ENCODE measurements at places on chromosomes 2 and 18.
A peak's percentile ranks its signal among the peaks of the same experiment; 100 is the strongest.

- no peak for DNase-seq
Observed at GRCh38 chr2:158719403-158719802, 75.7 kb upstream of the DAPL1 start.

DNA sequence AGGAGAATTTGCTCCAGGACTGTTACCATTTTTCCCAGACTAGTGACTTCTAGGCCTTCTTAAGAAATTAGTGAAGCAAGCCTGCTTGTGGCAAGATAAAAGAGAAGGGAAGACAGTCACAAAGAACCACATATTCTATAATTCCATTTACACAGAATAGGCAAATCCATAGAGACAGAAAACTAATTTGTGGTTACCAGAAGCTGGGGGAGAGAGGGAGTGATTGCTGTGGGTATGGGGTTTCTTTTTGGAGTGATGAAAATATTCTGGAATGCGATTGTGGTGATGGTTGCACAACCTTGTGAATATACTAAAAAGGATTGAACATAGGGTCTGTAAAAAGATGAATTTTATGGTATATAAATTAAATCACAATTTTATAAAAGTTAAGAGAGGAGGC, 37.5 kb upstream of the SIX2 start:
- no peak for DNase-seq

DNA sequence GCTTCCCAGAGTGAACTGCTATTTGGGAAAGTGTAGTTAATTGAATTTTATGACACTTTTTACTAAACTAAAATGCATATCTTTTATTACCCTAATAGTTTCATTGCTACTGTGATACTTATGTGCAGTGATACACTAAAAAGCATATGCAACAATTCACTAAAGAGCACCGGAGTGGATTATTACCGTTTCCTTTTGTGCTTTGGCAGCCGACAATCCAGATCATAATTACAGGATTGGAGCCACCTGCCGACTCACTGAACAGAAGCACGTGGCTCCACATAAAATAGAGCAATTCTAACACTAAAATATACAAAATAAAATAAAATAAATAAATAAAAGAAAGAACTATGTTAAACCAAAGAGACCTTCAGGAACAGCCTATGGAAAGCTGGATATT, 583.4 kb downstream of the NRXN1 start:
- no peak for DNase-seq

GRCh38 chr2:96970248-96970875, 16.0 kb downstream of the FAM178B start:
- no peak for DNase-seq

- DNase-seq: no peak
Observed at GRCh38 chr2:232802091-232802490, 25.7 kb upstream of the KCNJ13 start.

DNA sequence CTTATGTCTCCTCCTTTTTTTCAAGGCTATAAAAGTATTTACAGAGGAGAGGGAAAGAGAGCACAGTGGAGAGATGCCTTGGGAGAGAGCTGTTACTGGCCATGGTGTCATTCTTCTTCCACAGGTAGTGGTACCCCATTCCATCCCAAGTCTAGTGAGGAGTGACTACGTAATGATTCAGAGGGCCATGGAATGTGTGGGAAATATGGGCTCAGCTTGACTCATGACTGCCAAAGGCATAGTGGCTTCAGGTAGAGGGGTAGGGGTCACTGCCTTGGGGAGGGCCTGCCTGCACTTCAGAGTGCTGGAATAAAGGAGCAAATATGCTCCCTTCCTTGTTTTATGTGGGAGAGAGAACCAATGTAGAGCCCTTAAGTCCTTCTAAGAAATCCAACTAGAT, 620.6 kb downstream of the IRS1 start:
- DNase-seq: no peak

GRCh38 chr18:57026316-57026715, 120.6 kb upstream of the BOD1L2 start:
- no peak for DNase-seq

- no peak for DNase-seq
Observed at GRCh38 chr2:16661526-16661925, 4.1 kb downstream of the CYRIA start.

GRCh38 chr2:47503481-47504070, 100.6 kb downstream of the MSH2 start:
- DNase-seq: no peak

DNA sequence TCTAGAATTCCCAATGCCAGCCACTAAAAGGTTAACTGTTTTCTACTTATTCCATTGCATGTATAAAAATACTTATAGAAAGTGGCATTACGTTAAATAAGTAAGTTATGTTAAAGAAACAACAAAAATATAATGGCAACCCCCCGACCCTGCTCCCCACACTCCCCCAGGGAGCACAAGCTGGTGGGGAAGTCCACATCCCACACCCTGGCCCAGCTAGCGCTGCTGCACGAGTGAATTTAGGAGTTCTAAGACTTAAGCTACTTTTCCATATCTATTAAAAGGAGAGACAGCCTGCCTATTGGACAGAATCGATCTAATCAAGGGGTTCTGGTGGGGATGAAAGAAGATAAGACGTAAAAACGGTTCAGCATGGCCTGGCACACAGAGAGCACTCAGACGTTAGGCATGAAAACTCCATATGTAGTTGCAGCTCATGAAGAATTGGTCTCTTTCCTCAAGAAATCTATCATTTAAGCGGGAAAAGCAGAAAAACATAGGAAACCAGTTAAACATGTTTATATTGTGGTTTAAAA, 16.6 kb downstream of the HJURP start:
- DNase-seq: no peak

DNA sequence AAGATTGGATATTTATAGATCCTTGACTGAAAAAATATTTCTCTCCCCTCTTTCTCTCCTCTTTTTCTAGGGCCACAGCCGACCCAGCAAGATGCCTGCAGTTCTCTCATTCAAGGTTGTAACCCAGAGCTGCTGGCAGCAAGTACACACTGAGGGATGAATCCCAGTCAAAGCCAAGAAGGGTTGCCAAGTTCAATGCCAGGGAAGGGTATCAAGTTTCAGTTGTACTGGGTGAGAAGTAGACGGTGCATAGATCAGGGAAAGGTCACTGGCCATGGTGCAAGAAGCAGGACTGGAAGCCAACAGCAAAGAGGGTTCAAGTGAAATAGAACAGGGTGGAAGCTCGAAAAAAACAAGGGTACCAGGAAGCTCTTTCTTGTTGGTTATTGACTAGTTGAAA, 170.2 kb downstream of the NRP2 start:
- DNase-seq: peak; percentile 32

- no peak for DNase-seq
Observed at GRCh38 chr2:236169741-236170589, 1.8 kb upstream of the GBX2 start.

GRCh38 chr2:19810637-19811036, 91.1 kb downstream of the TTC32 start:
- peak; percentile 58 for DNase-seq

GRCh38 chr18:60560071-60560470, 187.5 kb upstream of the MC4R start:
- no peak for DNase-seq

GRCh38 chr2:60548845-60549237, 4.6 kb downstream of the BCL11A start:
- DNase-seq: no peak

- peak; percentile 32 for DNase-seq
Observed at GRCh38 chr2:170928036-170928823, 823 bp upstream of the GORASP2 start.

DNA sequence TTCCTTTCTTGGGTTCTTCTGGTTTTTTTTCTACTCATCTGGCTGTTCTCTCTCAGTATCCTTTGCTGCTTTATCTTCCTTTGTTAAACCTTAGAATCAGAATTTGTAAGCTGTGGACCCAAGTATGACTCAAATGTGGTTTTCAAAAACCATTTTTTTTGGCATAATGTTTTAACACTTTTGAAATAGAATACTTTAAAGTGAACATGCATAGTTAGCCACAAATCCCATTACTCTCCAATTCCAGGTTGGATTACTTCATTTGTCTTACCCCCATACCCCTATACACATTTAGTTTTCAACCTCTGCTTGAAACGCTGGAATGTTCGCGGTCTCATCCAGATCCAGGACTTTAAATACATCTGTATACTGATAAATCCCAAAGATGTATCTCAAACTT, 29.1 kb downstream of the ALMS1 start:
- no peak for DNase-seq

GRCh38 chr2:768451-768850, 91.2 kb upstream of the TMEM18 start:
- DNase-seq: no peak

- DNase-seq: peak; percentile 34
Observed at GRCh38 chr2:70043252-70043875, 43.9 kb upstream of the PCBP1 start.

GRCh38 chr2:70698847-70699246, 69.2 kb downstream of the ADD2 start:
- no peak for DNase-seq

GRCh38 chr2:217909156-217909820, 93.5 kb downstream of the TNS1 start:
- no peak for DNase-seq

DNA sequence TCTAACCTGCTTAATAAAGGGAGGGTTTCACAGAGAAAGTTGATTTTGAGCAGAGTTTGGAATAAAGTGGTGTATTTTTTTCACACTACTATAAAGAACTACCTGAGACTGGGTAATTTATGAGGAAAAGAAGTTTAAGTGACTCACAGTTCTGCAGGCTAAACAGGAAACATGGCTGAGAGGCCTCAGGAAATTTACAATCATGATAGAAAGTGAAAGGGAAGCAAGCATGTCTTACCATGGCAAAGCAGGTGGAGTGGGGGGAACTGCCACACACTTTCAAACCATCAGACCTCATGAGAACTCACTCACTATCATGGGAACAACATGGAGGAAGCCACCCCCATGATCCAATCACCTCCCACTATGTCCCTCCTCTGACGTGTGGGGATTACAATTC, 546.7 kb downstream of the EPHA4 start:
- no peak for DNase-seq

DNA sequence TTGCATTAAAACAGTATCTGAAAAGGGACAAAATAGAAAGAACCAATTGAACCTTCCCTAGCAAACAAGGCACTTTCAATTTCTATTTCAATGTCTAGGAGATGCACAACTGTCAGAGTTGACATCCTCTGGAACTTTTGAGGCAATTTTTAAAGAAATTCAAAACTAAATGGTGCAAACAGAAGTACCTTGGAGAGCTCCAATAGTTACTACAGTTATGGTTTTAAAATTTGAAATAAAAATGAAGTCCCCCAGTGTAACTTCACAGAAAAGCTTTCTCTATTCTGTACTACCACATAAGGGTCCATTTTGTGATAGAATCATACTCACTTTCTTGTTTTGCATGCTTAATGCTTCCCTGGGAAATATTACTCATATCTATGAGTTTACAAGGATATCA, 162.1 kb downstream of the KCNH7 start:
- no peak for DNase-seq

DNA sequence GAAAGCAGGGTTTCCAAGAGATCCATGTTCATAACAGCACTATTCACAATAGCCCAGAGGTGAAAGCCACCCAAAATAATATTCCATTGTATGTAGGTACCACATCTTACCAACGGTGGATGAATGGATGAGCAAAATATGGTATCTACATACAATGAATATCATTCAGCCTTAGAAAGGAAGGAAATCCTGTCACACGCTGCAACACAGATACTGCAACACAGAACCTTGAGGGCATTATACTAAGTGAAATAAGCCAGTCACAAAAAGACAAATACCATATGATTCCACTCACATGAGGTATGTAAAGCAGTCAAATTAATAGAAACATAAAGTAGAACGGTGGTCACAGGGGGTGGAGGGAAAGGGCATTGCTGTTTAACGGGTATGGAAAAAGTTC, 155.7 kb downstream of the DTNB start:
- DNase-seq: no peak

GRCh38 chr2:27185331-27186026, 26.4 kb upstream of the ATRAID start:
- no peak for DNase-seq

GRCh38 chr18:49023271-49023937, 72.6 kb upstream of the SMAD7 start:
- DNase-seq: no peak

GRCh38 chr18:51651761-51652160, 454.3 kb upstream of the MEX3C start:
- DNase-seq: no peak

DNA sequence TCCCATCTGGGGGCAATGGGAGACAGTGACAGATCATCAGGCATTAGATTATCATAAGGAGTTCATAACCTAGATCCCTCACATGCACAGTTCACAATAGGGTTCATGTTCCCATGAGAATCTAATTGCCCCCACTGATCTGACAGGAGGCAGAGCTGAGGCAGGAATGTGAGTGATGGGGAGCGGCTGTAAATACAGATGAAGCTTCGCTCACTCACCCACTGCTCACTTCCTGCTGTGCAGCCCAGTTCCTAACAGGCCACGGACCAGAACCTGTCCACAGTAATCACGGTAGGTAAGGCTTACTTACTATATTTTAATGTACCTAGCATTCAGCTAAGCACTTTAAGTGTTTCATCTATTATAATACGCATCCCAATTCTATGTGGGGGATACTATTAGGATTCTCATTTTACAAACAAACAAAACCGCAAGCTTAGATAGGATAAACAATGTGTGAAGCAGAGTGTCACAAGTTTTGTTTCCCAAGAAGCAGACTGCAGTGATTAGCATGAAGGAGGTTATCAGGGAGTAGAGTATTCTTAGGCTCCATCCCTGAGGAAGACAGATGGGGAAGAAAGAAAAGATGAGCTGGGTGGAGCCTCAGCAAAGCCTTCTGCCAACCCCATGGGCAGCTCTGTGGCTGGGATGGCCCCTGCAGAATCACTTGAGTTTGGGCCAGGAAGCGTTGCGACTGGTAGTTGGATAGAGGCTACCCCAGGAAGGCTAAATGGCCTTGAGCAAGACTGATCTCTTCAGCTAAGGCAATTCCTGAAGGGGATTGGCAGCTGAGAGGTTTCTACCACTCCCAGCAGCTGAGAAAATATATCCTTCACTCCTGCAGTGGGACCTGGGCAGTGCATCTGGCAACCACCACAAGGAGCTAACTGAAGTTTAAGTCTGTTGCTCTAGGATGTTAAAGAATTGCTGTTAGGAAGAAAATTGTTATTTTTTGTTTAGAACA, 133.1 kb downstream of the MREG start:
- DNase-seq: no peak

GRCh38 chr2:45412754-45413379, 198.2 kb downstream of the SRBD1 start:
- no peak for DNase-seq

- DNase-seq: no peak
Observed at GRCh38 chr2:219662566-219662965, 35.1 kb downstream of the SLC4A3 start.

GRCh38 chr18:59779979-59780378, 82.8 kb upstream of the CCBE1 start:
- DNase-seq: no peak

Measured in femur (tissue), 1 donor.